ENCODE measurements at places on chromosomes 3 and 15.
A peak's percentile ranks its signal among the peaks of the same experiment; 100 is the strongest.

DNA sequence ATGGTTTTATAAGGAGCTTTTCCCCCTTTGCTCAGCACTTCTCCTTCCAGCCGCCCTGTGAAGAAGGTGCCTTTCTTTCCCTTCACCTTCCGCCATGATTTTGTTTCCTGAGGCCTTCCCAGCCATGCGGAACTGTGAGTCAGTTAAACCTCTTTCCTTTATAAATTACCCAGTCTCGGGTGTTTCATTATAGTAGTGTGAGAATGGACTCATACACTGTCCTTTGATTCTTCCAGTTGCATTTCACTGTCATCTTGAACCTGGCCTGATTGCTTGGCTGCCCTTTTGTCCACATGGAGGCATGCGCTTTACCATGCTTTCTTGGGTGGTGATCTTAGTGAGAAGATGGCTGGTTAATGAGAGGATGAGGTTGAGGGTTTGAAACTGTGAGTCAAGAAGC lies 23.2 kb downstream of the USP13 start:
- DNase-seq: no peak

DNA sequence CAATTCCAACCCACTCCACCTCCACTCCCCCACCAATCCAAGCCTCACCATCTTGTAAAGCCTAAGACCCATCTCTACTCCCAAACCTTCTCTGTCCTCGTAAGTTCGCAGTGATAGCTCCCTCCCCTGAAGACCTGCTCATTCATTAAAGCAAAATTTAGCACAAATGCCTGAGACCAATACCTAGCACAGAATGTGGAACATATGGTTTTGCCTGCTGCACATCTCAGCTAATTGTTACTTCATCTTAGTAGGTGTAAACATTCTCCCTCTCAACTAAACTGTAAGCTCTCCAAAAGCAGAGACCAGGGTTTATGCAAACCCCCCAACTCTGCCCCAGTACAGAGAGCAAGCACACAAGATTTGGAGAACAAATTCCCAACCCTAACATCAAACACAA lies 20.5 kb downstream of the DCLK3 start:
- DNase-seq: no peak

- DNase-seq: peak; percentile 97
Measured at GRCh38 chr15:100721758-100722550, 119.6 kb downstream of the ASB7 start.

GRCh38 chr15:94584833-94585244 lies 353.5 kb downstream of the MCTP2 start:
- DNase-seq: peak; percentile 6

DNA sequence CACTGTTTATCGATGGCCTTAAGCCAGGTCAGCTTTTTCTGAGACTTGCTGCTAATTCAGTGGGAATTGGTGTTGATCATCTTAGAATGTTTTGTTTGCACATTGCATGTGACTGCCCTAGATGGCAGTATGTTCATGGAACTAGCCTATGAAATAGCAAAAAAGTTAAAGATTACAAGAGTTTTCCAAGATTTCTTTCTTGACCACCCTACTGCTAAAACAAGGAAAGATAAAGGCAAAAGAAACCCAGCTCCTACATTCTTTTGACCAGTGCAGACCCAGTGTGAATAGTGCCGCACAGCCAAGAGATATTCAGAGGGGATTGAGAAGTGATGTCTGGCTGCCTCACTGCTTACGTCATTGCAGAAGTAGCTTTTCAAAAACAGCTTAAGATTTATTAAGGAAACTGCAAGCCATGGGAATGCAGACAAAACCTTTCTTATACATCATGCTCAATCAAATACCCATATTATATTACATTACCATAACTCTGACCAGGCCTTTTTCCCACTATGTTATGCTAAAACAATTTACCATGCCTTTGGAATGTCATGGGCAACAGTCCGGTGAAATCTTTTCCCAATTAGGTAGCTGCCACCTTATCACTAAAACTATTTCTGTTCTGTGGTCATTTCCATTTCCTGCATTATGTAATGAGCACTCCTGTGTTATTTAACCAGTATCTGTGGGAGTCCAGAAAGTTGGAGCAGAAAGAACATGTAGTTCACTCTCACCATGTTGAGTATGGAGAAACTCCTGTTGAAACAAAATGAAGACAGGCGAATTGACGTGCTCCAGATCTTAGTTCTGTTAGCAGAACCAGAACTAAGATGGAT lies 6.0 kb downstream of the PHLDB2 start:
- DNase-seq: peak; percentile 95

DNA sequence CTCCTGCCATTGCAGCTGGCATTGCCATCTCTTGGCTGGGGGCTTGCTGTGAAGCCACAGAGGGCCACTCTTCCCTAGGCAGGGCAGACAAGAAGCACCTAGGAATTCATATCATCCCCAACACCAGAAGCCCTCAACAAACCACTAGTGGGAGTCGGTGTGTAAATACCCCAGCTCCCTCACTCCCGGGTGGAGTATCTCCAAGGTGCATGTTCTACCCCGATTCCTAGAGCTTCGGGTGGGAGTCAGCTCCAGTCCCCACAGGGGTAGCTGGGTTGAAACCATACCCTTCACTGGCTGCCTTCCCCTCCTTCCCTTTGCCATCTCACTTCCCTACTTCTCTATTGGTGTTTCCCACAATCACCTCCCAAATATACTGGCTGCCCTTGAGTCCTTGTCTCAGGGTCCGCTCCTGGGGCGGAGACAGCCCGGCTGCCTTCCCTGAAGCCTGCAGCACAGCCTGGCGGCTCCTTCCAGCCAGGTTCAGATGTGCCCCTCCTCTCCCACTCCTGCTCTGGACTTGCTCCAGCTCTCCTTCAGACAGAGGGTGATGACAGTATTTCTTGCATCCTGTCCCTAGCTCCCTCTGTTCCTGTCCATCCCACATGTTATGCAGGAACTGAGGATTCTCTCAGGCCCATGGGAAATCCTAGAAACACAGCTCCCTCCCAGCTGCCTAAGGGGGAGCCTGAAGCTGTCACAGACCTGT lies 33.3 kb downstream of the FAM3D start:
- peak; percentile 23 for DNase-seq

DNA sequence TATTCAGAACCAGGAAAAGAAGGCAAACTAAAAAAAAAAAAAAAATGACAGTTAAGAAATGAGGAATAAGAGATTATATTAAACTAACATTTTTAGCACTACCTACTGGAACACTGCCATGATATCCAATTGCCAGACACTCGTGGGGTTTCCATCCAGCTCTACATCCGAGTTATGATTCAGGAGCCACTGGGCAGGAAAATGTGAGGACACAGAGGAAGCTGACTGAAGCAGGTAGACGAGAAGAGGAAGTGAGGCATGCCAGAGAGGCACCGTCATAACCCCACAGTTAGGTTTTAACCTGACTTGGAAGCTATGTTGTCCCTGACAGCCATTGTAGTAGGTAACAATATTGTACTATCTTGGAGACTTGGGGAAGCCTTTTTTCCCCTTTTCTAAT lies 495.0 kb downstream of the NLGN1 start:
- no peak for DNase-seq

- DNase-seq: no peak
Measured at GRCh38 chr3:85037203-85037602, 78.4 kb downstream of the CADM2 start.

DNA sequence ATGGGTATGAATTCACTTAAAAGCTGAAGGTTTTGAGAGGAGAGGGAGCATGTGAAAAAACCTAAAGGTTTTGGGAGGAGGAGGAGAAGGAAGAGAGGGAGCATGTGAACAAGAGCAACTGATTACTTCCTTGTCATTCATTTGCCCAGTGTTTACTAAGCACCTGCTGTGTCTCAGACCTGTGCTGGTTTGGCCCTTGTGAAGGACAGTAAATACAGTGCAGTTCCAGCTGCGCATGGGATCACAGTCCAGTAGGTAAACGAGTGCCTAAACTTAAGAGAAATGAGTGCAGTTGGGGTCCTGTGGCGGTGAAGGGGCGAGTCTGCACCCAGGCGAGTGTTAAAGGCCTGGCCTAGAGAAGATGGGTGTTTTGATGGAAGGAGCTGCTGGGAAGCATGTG lies 38.6 kb downstream of the IGF1R start:
- no peak for DNase-seq

- peak; percentile 39 for DNase-seq
Measured at GRCh38 chr3:20546636-20547035, 360.6 kb upstream of the SGO1 start.

- DNase-seq: no peak
Measured at GRCh38 chr3:169008776-169009358, 654.6 kb downstream of the MECOM start.

GRCh38 chr15:88949734-88950400 lies 36.7 kb upstream of the MFGE8 start:
- no peak for DNase-seq

DNA sequence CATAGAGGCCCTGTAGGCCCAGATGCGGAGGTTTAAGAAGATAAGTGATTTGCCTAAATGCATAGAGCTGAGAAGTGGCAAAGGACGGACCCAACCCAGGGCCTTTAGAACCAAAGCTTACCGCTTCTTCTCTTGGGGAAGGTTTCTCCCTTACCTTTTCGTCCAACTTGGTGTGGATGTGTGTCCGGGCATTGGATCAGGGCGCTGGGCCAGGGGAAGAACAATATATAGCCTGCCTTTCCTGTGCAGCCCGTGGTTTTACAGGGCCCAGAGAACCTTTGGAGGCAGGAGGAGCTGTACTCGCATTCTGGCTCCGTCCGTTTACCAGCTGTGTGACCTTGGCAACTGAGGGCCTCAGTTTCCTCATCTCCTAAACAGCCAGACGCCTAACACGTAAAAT lies 686 bp upstream of the P3H2 start:
- DNase-seq: no peak

DNA sequence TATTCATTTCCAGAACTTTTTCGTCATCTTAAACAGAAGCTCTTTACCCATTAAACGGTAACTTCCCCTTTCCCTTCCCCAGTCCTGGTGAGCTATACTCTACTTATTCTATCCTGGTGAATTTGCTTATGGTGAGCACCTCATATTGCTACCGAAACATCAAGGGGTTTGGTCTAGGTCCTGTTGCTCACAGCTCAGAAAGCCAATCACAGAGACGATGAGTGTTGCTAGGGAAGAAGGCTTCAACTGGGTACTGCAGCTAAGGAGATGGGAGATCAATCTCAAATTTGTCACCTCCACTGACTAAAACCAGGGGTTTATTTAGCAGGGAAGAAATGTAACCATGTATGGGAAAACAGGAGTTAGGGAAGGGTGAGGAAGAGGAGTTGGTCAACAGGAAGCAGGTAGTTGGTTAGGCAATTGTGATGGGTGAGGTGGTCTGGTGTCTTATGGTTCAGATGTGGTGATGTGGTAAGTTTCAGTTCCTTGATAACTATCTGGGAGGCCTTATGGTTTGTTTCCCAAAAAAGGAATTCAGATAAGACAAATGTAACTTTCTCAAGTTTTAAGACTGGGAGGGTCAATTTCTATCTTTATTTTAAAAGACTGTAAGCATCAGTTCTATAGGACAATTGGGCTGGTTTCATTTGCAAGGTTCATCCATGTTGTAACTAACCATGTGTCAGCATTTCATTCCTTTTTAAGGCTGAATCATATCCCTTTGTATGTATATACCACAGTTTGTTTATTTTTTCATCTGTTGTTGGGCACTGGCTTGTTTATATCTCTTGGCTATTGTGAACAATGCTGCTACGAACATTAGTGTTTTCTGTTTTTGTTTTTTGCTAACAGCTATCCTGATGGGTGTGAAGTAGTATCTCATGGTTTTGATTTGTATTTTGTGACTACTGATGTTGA lies 24.3 kb downstream of the ARHGAP11B start:
- no peak for DNase-seq

- peak; percentile 4 for DNase-seq
Measured at GRCh38 chr3:119700269-119700919, 2.4 kb upstream of the CFAP91 start.

GRCh38 chr3:53531749-53532148 lies 37.3 kb downstream of the CACNA1D start:
- DNase-seq: no peak

DNA sequence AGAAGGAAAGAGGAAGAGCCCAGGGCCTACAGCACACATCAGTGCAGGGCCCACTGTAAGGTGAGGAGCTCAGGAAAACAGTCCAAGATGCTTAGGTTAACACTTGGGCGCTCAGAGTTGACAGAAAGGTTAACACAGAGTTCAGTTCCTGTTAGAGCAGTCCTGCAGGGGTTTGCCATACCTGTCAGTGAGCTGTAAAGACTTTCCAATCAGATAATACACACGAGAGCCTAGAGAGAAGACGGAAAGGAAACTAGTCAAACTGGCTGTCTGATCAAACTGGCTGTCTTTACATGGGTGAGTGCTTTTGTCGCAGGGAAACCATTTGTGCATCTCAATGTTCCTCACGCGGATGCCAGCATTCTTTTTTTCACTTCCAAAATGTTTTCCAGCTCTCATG lies 61.4 kb upstream of the ARHGEF26 start:
- DNase-seq: no peak

DNA sequence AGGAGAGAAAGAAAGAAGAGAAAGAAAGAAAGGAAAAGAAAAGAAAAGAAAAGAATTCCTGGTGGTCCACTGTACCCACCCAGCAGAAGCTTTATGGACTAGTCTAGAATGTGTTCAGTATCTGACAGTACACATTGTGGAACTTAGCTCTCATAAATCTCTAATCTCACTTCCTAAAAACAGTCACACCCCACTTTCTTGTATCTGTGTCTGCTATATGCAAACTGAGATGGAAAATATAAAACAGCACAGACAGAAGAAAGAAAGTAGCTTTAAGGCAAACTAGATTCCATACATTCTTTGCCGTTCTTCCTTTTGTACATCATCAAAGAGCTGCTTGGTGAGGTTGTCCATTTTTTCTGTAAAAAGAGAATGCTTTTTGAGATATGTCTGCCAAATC lies 41.1 kb upstream of the GNB5 start:
- DNase-seq: no peak

- DNase-seq: peak; percentile 45
Measured at GRCh38 chr3:11282250-11283138, 10.3 kb downstream of the ATG7 start.

- no peak for DNase-seq
Measured at GRCh38 chr15:78695854-78696253, 54.8 kb upstream of the CHRNB4 start.

- DNase-seq: no peak
Measured at GRCh38 chr15:72175186-72176044, 22.2 kb downstream of the GRAMD2A start.

GRCh38 chr3:138443091-138443490 lies 8.7 kb downstream of the ESYT3 start:
- DNase-seq: no peak

DNA sequence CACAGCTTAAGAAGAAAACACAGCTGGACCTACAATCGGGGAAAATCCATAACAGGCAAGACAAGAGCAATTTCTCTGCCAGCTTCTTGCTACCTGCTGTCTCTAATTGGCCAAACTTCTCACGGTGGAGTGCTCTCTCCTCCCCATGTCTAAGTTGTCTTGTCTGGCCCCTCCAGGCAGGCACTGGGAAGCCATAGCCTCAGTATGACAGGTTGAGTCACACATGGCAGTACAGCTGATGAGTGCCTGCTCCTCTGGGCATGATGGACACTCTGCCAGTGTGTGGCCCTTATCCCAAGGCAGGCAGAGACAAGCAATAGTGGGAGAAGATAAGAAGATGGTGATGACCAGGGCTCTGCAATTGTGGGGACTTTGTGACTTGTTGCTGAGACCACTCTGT lies 551.8 kb downstream of the DIPK2A start:
- DNase-seq: no peak

GRCh38 chr15:35886765-35887164 lies 340.8 kb upstream of the DPH6 start:
- DNase-seq: peak; percentile 47

- peak; percentile 70 for DNase-seq
Measured at GRCh38 chr3:171831936-171832335, 11.2 kb upstream of the TMEM212 start.

GRCh38 chr15:66287461-66288057 lies 5.8 kb upstream of the DIS3L start:
- DNase-seq: peak; percentile 21

- DNase-seq: peak; percentile 4
Measured at GRCh38 chr3:139173372-139174108, 128.8 kb upstream of the PRR23C start.

Data from fibroblast of skin of abdomen (primary cell).